AML-193 (cell line): ENCODE measurements at places on chromosomes 11 and 22.

- DNase-seq, result no peak
Observed at GRCh38 chr11:12045914-12046635, 37.6 kb upstream of the DKK3 start.

- DNase-seq, result no peak
Observed at GRCh38 chr22:24190596-24191208, 9.4 kb downstream of the SUSD2 start.

DNA sequence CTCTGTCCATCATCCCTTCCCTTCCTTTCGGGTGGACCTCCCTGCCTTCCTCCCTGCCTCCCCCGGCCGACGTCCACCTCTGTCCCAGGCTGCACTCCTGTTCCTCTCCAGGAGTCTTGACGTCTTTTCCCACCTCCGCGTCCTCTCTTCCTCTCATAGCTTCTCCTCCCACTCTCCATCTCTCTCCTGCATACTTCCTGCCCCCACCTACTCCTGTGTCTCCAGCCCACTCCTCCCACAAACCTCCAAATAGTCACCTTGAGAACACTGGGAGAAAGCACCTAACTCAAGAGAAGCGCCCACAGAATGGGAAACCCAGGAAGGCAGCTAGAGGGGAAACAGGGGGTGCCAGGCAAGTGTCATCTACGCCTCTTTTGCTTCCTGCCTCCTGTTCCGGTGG, 60.8 kb downstream of the PDE2A start:
- DNase-seq, result no peak

GRCh38 chr11:75826461-75827230, 11.6 kb downstream of the UVRAG start:
- no peak for DNase-seq

DNA sequence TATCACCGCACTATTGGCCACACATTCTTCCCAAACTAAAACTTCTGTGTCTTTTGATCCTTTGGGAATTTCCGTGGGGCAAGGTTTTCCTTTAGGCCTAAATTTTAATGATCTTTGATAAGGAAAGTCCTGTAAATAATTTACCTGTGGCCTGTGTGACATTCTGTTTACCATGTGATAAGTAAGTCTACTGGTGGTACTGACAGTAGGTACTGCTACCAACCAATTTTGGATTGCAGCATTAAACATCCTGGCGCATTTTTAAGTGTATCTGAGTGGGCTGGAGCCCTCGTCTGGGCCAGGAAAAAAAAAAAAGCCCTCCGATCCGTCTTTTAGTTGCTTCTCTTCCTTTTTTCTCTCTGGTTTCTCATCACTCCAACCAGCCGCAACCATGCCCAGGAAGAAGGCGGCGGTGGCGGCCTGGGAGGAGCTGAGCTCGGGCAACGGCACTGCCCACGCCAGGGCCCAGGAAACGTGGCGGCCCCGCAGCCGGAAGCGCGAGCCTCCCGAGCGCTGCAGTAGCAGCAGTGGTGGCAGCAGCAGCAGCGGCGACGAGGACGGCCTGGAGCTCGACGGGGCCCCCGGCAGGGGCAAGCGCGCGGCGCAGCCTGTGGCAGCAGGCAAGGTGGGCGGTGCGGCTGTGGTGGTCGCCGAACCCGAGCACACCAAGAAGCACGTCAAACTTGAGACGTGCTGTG, 33.6 kb downstream of the ASRGL1 start:
- no peak for DNase-seq

DNA sequence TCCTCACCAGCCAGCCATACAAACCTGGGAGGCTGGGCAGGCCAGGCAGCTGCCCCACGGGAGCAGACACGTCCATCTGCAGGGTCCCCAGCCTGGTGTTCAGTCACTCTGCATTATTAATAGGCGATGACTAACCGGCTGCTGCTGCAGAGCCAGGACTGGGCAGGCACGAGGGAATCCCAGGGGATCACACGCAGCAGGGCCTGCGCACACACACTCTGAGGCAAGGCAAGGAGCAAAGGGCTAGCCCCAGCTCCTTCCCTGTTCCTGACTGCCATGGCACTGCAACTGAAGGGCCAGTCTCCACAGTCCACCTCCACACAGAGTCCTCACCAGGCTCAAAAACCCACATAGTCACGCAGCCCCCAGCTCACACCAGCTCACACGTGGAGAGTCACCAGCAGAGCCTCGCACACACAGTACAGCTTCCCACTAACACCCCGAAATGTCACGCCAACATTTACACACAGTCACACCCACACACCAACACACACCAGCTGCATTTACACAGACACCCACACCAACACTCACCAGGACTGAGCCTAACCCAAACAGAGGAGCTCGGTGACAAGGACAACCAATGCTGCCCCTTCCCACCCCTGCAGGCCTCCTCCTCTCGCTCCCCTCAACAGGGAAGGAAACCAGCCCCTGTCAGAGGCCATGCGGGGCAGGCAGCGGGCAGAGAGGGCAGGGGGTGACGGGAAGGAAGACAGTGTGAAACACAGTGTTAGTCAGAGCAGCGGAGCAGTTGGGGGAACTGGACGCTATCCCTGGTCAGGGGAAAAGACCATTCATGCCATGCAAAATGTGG, 47.3 kb downstream of the NRXN2 start:
- DNase-seq, result no peak

DNA sequence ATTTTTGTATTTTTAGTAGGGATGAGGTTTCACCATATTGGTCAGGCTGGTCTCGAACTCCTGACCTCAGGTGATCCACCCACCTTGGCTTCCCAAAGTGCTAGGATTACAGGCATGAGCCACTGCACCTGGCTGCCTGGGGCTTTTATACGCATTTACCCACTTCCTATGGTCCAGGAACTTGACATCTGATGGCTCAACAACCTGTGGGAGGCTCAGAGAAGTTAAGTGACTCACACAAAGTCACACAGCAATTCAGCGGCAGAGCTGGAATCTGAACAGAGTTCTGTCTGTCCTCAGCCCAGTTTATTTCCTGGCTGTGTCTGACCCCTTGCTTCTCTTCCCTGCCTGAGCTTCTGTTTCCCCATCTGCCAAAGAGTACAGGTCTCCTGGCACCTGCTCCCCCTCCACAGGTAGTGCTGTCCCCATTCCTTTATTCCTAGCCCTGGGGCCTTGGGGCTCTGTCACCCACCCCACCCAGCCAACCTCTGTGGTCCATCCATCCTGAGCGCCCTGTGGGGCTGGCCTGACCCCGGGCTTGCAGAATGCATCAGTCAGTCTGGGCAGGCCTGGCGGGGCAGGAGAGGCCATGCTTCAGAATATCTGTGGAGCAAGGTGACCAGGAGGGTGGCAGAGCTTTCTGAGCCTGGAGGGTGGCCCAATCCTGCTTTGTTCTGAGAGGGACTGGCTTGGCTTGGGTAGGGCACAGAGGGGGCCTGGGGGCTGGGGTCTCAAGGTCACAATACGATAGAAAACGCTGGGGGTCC, 50.6 kb downstream of the CACNA1I start:
- DNase-seq, result no peak

DNA sequence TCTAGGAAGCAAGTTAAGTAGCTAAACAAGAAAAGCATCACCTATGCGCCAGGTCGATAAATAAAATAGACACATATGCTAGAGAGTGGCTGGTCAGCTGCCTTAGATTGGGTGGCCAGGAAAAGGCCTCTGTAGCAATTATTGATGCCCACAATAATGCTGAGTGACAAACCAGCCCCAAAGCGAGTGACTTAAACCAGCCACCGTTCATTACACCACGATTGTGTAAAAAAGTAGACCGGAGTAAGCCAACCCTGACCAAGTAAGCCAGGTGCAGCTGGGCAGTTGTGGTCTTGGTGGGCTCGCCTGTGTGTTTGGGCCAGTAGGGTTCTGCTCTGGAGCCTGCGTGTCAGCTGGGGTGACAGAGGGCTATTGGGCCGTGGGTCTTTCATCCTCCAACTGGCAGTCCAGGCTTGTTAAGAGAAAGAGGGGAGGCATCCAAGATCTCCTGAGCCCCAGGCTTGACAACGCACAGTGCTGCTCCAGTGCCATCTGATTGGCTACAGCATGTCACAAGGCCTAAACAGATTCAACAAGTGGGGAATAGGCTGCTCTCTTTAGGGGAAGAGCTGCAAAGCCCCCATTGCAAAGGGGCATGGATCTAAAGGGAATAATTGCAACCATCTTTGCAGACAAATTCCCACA, 100.4 kb upstream of the PARVA start:
- DNase-seq, result no peak

DNA sequence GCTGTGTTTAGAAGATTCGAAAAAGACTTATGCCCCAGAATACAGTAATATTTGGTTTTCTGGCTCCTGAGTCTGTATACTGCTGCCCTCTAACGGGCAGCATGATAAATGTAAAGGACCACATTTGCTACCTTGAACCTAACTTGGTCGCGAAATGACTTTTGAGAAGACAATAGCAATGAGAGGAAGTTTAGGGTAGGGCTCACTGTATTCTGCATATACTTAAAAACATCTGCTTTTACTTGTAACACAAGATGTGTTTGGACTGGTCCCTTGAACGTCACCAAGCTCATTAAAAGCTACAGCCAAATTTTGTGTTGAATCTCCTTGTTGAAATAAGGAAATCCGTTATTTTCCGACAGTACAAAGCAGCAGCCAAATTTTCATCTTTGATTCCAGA, 309.1 kb downstream of the SWAP70 start:
- peak; percentile 71 for DNase-seq

- no peak for DNase-seq
Observed at GRCh38 chr11:67640021-67640757, 626 bp upstream of the TBX10 start.

GRCh38 chr22:24271386-24271854, 789 bp downstream of the SPECC1L start:
- no peak for DNase-seq

DNA sequence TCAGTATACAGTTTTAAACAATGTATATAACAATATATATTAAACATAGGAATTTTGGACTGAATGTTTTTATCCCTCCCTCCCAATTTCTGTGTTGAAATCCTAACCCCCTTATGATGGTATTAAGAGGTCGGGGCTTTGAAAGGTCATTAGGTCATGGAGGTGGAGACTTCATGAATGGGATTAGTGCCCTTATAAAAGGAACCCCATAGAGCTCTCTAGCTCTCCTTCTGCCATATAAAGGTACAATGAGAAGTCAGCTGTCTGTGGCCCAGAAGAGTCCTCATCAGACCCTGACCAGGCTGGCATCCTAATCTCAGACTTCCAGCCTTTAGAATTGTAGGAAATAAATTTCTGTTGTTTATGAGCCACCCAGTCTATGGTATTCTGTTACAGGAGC, 6.5 kb downstream of the NNMT start:
- DNase-seq, result no peak

- DNase-seq, result peak; percentile 0
Observed at GRCh38 chr11:41309716-41310115, 149.7 kb downstream of the LRRC4C start.

- no peak for DNase-seq
Observed at GRCh38 chr11:64056861-64057260, 21.1 kb downstream of the FLRT1 start.

DNA sequence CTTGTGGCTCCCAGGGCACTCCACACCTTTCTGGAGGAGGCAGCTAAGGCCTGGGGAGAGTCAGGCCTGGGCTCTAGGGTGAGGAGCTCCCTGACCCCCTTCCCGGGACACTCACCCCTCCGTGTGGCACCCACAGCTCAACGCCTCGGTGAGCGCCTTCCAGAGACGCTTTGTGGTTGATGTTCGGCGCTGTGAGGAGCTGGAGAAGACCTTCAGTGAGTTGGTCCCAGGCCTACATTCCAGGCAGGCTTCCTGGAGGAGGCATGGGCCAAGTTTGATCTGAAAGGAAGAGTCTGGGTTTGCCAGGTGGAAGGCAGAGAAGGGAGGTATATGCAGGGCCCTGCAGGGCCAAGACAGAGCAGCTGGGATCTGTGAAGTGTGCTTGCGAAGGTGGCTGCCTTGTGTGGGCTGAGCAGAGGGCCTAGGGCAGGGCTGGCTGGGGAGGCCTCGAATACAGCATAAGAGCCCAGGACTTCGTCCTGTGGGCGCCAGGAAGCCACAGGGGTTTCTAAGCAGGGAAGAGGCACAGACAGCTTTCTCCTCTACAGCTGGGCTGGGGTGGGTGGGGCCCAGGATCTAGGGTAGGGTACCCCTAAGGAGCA, 2.9 kb downstream of the TCIRG1 start:
- DNase-seq, result no peak

GRCh38 chr11:80297858-80298632, 857.2 kb upstream of the TENM4 start:
- no peak for DNase-seq

- no peak for DNase-seq
Observed at GRCh38 chr11:64626637-64627036, 35.6 kb downstream of the SLC22A12 start.

DNA sequence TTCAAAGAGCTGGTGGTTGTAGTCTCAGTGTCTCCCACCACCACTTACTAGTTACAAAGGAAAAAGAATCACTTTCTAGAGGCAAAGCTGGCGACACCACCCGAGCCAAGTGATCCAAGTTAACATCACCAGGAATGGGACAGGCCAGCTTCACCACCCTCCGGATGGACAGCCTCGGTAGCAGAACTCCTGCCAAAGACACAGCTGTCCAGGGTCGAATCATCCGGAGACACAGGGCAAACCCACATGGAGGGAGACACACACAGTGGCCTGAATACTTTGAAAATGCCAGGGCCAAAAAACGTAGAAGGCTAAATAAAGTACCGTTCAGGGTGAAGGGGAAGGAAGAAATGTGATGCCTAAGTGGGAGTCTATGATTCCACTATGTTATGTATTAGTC, 33.1 kb downstream of the KCNQ1 start:
- DNase-seq, result no peak

GRCh38 chr11:45285930-45286632, at the start of gene SYT13:
Gene SYT13 (minus strand): TSS chr11:45286341. CDS start chr11:45286207, 134 bp downstream.
- DNase-seq, result no peak

- DNase-seq, result no peak
Observed at GRCh38 chr11:35563484-35564244, 38.2 kb upstream of the PAMR1 start.

- DNase-seq, result no peak
Observed at GRCh38 chr11:69335007-69335780, 41.2 kb downstream of the MYEOV start.

- no peak for DNase-seq
Observed at GRCh38 chr22:48369789-48370507, 1457.7 kb downstream of the BRD1 start.
